ENCODE measurements at places on chromosomes 1 and 21.

- no peak for DNase-seq
Observed at GRCh38 chr21:46452710-46453109, 6.0 kb upstream of the DIP2A start.

- DNase-seq = no peak
Observed at GRCh38 chr1:65148548-65149350, 746 bp downstream of the AK4 start.

DNA sequence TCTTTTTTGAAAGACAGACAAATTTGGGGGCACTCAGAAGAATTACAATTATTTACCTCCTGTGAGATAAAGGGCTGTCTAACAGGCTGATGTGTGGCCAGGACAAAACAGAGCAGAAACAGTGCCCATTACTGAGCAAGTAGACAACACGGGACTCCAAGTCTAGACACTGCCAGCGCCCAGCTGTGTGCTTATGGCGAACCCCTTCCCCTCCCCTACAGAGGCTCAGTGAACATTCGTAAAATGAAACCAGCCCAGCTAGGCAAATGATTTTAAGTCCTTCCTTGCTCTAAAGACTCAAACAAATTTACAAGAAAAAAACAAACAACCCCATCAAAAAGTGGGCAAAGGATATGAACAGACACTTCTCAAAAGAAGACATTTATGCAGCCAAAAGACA, 91.1 kb downstream of the RUNX1 start:
- no peak for DNase-seq

DNA sequence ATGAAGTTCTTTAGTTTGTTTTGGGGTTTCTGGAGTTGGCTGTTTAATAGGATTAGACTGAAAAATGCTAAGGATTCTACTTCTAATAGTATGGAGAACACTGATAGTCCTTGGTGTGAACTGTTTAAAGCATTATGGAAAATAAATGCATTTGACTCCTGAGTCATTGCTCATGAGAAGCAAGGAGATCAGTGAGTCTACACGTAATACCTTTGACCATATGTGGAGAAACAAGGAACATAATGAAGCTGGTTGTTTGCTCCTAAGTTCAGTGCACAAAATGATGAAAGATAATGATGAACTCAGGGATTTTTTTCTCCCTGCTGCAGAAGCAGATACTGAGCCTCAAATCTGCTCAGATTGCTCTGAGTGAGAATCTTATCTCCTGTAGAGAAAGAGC, 158.9 kb upstream of the COL11A1 start:
- DNase-seq = no peak

GRCh38 chr1:214364786-214365295, 83.9 kb downstream of the SMYD2 start:
- DNase-seq = no peak

DNA sequence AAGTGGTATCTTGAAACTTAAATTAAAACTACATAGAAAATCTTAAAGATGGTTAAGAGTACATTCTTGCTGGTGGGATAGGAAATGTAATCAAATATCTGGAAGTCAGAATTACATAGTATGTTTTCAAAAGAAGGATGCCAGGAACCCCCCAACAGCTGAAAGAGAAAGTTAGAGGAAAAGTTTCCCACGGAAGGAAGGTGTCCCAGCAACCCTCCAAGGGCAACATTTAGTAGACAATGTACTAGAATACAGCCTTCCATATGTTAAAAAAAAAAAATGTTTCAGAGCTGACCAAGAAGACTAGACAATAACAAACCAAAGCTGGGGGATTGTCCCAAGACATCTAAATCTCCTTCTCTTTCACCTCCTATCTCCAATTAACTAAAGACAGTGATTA, 2.2 kb downstream of the DEDD start:
- DNase-seq = no peak

DNA sequence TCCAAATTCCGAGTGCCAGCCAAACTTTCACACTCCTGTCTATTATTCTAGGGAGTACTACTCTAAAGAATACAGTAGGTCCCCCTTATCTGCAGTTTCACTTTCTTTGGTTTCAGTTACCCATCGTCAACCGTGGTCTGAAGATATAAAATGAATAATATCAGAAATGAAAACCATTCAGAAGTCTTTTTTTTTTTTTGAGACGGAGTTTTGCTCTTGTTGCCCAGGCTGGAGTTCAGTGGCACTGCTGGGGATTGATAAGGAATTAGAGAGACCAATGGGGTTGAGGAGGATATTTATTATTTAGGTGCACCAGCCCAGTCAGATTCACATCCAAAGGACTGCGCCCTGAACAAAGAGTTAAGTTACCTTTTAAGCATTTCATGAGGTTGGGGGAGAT, 52.9 kb upstream of the SRSF10 start:
- no peak for DNase-seq

DNA sequence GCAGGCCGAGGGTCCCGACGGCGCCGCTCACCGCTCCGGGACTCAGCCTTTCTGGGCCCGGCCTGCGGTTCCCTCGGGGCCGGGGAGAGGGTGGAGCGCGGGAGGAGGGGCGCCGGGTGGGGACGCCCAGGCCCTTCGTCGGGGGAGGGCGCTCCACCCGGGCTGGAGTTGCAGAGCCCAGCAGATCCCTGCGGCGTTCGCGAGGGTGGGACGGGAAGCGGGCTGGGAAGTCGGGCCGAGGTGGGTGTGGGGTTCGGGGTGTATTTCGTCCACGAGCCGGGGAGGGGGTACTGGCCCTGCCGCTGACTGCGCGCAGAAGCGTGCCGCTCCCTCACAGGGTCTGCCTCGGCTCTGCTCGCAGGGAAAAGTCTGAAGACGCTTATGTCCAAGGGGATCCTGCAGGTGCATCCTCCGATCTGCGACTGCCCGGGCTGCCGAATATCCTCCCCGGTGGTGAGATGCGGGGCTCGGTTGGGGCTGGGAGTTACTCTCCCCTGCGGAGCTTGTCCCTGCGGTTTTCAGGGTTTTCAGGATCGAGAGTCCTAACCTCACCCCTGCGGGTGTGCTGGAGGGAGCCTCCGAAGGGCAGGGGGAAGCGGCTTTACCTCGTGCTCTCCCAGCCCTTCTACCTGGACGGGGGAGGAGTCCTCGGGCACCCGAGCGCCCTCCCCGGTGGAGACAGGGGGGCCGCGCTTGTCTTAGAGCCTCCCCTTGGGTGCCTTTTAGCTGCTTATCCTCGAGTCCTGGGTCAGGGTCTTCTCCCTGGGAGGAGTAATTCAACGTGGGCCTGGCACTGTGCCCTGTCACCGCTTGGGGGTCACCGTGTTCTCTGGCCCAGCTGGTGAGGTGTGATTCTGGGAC, 2.1 kb downstream of the SAMD11 start:
- DNase-seq = no peak

- DNase-seq = no peak
Observed at GRCh38 chr1:39949891-39950290, 5.1 kb upstream of the MFSD2A start.

GRCh38 chr1:152036267-152037216, at the start of gene S100A11:
Gene S100A11 (minus strand): TSS chr1:152037004. CDS start chr1:152036915, 89 bp downstream.
- no peak for DNase-seq

DNA sequence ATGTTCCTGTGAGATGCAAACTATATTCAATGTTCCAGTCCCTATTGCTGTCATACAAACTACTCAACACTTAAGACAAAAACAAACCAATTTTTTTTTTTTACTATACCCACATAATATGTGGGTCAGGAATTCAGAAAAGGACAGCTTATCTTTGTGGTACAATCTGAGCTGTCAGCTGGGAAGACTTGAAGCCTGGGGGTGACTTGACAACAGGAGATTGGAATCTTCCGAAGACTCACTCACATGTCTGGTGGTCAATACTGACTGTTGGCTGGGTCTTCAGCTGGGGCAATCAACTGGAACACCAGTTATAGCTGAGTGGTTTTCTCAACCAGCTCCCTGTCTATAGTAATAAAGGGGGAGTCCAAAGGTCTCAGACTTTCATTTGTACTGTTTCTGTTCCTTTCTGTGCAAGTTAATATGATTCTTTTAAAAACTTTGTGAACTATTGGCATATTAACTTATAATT, 81.7 kb upstream of the ATP1B1 start:
- no peak for DNase-seq

- no peak for DNase-seq
Observed at GRCh38 chr1:12159816-12160215, 7.0 kb upstream of the TNFRSF1B start.

- DNase-seq = no peak
Observed at GRCh38 chr1:9128166-9128519, 759 bp downstream of the GPR157 start.

DNA sequence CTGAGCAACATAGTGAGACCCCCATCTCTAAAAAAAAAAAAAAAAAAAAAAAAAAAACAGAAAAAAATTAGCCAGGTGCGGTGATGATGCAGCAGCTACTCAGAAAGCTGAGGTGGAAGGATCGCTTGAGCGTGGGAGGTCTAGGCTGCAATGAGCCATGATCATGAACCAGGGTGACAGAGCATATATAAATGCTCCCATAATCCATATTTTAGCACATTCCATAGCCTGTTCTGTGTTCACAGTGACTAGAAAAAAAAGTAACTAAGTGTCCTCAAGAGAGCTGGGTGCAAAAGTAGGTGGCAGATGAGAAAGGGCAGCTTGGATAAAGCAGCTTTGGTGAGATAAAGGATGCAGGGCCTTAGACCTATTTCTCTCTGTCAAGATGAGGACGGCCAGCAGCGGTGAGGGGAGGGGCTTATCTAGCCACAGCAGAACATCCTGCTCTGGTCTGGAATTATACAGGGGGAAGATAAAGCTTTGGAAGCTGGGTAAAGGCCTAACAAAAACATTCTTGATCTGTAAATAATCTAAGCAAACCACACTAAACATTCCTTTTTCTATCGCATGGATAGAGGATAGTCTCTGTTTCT, 205.3 kb downstream of the DAB1 start:
- no peak for DNase-seq

GRCh38 chr1:87497380-87498203, 168.9 kb downstream of the LMO4 start:
- DNase-seq = no peak

DNA sequence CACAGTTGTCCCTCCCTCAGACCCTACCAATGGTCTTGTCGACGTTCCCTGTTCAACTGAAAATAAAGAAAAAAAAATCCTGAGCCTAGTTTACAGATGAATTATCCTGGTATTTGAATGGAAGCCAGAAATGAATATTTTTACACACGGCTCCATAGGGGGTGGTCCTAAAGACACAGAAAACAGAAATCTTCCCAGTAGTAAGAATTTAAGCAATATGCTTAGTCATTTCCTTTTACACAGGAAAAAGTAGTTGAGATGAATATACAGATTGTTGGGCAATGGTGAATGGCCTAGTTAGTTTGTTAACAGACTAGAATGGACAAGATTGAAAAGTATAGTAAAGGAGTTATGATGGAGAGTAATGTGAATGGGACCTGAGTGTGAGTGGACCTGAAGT, 67.4 kb downstream of the RGS18 start:
- DNase-seq = no peak

- DNase-seq = no peak
Observed at GRCh38 chr1:170166518-170167180, 20.9 kb downstream of the NTMT2 start.

- DNase-seq = no peak
Observed at GRCh38 chr1:228226956-228227791, 19.3 kb downstream of the OBSCN start.

DNA sequence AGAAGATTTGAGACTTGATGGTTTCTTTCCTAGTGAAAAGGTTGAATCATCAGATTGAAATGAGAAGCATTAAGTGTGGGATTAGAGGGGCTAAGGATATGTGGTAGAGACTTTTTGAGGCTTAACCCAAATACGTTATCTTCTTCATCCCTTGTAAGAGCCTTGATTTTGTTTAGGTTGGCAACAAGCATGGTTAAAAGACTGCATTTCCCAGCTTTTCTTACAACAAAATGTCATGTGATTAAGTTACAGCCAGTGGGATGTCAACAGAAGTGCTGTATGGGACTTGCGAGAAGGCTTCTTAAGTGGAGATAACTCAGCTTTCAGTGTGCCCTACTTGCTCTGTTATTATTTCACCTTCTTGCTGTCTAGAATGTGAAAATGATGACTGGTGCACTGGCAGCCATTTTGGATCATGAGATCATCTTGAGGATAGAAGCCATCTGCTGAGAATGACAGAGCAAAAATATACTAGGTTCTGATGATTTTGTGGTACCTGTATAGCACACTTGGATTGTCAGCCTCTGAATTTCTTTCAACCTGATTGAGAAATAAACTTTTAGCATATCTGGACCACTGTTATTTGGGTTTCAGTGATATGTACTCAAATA, 41.3 kb upstream of the GNG12 start:
- no peak for DNase-seq

- DNase-seq = no peak
Observed at GRCh38 chr1:203536575-203536974, 42.6 kb downstream of the OPTC start.

- no peak for DNase-seq
Observed at GRCh38 chr1:207027206-207027777, 5.3 kb downstream of the C1orf116 start.

GRCh38 chr1:23035823-23036452, 16.7 kb downstream of the KDM1A start:
- no peak for DNase-seq

DNA sequence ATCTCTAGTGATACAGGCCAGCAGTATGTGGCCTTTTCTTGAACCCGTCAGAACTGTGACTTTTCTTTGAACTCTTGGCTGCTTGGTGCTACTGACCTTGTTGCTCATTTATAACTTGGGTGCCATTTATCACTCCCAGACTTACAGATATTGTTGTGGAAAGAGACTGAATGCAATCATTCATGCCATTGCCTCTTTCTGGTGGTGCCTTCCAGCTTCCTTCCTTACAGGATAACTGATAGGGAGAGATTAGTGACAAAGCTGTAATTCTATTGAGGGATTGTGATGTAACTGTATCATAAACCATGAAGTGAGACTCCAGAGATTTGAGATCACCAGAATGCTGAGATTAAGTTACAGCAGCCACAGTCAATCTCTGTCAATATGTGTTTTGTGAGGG, 256.5 kb downstream of the USP25 start:
- DNase-seq = no peak

- no peak for DNase-seq
Observed at GRCh38 chr1:218304281-218305039, 19.4 kb downstream of the RRP15 start.

- DNase-seq = no peak
Observed at GRCh38 chr1:153000294-153000693, 1.3 kb upstream of the SPRR3 start.

GRCh38 chr1:100037656-100037926, 67.8 kb downstream of the SLC35A3 start:
- DNase-seq = no peak

DNA sequence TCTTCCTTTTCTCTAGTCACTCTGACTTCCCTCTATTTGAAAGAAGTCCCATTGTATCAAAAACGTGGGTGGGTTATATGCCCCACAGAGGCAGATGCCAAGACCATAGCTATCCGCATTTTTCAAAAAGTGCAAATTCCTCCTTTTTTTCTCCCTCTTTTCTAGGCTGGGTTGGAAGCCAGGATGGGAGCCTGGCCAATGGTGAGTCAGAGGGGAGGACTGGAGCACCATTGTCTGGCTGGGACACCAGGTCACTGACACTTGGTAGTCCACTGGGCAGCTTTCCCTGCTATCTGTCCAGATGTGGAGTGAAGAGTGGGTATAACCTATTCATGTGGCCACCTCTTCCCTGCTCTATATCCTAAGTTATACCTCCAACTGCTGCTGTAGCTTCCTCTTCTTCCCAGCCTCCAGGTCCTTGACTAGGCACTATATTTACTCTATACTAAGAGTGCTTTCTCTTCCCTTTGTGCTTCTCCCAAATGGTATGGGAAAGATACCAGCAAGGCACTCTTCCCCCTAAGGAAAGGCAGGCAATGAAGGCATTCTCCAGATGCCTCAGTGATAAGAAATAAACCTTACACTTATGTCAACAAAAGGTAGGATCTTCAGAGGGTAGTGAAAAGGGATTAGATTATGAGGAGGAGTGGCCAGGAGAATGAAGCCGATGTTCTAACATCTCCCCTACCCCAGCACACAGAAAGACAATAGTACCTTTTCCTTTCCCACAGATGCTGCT, 12.9 kb downstream of the PI4KB start:
- peak; percentile 32 for DNase-seq
